ENCODE measurements at places on chromosomes 6 and 20. TPM values are rescaled to one million over a fixed set of nuclear protein-coding genes. Genes with fewer than 3 reads are reported as not detected.

GRCh38 chr6:110341663-110342596 is 16.2 kb downstream of the METTL24 start:
- no peak for DNase-seq
- H3K36me3 ChIP-seq: no peaks in the 10 kb centered on the region
- no peaks in the 10 kb centered on the region for H3K27me3 ChIP-seq
- H3K4me3 ChIP-seq: no peak overlapping the region
- H3K4me1 ChIP-seq: no peaks in the 10 kb centered on the region

GRCh38 chr6:41581381-41581991 is 35.3 kb downstream of the FOXP4 start:
- H3K27me3 ChIP-seq: no peaks in the 10 kb centered on the region
- peaks cover 67% of the 10 kb centered on the region for H3K4me1 ChIP-seq
- H3K36me3 ChIP-seq: no peaks in the 10 kb centered on the region
- no peak overlapping the region for H3K4me3 ChIP-seq

TMEM244 gene
- not detected for total RNA-seq

GRCh38 chr6:13398069-13398381 is 69.7 kb upstream of the TBC1D7 start:
- H3K4me3 ChIP-seq: peak overlapping the region; percentile 35
- no peaks in the 10 kb centered on the region for H3K27me3 ChIP-seq
- peaks cover 49% of the 10 kb centered on the region for H3K4me1 ChIP-seq
- peak overlapping the region; percentile 76 for H3K27ac ChIP-seq
- H3K36me3 ChIP-seq: no peaks in the 10 kb centered on the region

RBM24 gene
- total RNA-seq: 0.72 TPM

SMIM8 gene
- 5.3 TPM for total RNA-seq

DNA sequence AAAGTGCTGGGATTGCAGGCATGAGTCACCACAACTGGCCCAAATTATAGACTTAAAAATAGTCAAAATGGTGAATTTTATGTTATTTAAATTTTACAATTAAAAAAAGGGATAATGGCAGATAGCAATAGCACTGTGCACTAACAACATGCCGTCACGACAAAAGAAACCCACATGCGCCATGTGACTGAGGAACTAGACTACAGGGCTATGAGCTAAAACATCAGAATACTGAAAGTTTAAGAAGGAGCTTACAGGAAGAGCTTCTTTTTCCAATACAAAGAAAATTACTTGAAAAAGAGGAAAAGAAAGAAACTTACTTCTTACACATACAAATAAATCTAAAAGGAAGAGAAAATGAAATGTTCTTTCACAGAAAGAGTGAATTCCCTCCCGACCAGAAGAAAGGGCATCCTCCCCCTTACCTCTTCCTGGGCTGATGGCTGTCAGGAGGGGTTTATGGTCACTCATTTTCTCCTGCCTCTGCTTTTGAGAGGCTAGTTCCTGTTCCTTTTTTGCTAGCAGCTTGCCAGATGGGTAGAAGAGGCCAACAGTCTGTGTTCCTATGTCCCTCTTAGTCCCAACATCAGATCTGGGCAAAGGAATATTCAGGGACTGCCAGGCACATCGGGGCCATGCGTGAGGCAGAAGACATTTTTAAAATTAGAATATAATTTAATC is 54.5 kb downstream of the DZANK1 start:
- no peak overlapping the region for H3K4me3 ChIP-seq
- H3K27ac ChIP-seq: no peak overlapping the region
- no peaks in the 10 kb centered on the region for H3K27me3 ChIP-seq

TINAG gene
- total RNA-seq: not detected

GRCh38 chr6:142881761-142882160 is 63.2 kb downstream of the HIVEP2 start:
- no peaks in the 10 kb centered on the region for H3K27me3 ChIP-seq
- no peak for DNase-seq
- H3K4me3 ChIP-seq: no peak overlapping the region
- 0 out of 2 replicates have a peak, but pooled peaks cover 3% of the 10 kb centered on the region for H3K36me3 ChIP-seq
- no peak overlapping the region for H3K27ac ChIP-seq
- peaks cover 32% of the 10 kb centered on the region for H3K4me1 ChIP-seq

DNA sequence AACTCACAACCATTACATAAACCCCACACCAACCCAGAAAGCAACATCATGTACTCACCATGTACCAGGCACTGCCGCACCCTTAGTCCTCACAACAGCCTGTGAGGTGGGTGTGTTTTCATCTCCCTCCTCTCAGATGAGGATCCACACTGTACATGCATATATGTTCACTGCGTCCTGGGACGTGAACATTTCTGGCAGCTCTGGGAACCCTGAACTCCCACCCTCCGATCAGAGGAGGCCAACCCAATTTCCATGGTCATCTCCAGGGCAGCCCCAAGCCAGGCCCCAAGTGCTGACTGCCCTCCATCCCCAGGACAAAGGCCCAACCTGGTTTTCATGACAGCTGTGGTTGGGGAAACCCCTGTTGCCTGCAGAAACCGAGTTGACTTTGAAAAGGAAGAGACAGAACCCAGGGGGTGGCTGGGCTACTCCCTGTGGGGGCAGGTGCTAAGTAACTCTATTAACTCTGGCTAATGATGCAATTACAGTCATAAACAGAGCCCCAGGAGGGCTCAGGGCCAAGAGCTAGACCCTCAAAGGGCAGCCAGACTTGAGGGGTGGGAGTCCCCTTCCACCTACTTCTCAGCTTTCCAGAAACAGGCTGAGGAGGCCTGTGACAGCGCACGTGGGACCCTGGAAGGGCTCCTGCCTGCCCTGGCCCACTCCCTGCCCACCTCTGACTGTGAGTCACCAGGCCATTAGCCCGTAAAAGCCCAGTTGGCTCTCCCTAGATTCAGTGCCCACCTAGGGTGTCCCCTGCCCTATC is 2.6 kb downstream of the TFEB start:
- no peak overlapping the region for H3K27ac ChIP-seq
- 0 out of 2 replicates have a peak, but pooled peaks cover 13% of the 10 kb centered on the region for H3K4me1 ChIP-seq
- no peak for DNase-seq
- H3K4me3 ChIP-seq: no peak overlapping the region
- no peaks in the 10 kb centered on the region for H3K27me3 ChIP-seq

DNA sequence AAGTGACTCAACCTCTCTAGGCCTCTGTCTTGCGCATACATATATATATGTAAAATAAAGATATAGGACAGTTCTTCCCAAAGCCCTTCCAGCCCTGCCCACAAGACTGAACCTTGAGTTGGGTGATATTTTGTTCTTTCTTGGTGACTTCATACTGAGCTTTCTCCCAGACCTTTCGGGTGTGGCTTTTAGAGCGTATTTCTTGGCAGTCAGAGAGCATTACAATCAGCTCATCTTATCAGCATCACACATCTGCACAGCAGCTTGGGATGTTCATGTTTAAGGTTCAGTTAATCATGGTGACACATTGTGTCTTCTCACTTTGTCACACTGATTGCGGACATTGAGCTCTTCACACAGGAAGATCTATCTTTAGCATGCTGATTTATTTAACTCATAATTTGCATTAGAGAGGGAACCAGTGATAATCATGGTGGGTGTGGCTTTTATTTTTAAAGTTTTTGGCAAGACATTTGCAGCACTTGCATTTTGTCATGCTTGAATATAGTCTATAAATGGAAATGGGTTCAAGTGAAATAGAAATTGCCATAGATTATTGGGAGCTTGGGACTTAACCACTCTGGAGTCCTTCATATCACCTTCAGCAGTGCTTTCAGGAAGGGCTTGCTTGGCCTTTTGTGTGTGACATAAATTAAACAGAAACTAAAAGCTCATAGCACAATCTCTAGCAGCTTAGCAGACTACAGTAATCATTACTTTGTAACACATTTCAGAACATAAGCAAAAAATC is 8.3 kb downstream of the KIF3B start:
- H3K4me3 ChIP-seq: no peak overlapping the region
- no peak overlapping the region for H3K27ac ChIP-seq
- H3K27me3 ChIP-seq: no peaks in the 10 kb centered on the region
- no peaks in the 10 kb centered on the region for H3K36me3 ChIP-seq

DNA sequence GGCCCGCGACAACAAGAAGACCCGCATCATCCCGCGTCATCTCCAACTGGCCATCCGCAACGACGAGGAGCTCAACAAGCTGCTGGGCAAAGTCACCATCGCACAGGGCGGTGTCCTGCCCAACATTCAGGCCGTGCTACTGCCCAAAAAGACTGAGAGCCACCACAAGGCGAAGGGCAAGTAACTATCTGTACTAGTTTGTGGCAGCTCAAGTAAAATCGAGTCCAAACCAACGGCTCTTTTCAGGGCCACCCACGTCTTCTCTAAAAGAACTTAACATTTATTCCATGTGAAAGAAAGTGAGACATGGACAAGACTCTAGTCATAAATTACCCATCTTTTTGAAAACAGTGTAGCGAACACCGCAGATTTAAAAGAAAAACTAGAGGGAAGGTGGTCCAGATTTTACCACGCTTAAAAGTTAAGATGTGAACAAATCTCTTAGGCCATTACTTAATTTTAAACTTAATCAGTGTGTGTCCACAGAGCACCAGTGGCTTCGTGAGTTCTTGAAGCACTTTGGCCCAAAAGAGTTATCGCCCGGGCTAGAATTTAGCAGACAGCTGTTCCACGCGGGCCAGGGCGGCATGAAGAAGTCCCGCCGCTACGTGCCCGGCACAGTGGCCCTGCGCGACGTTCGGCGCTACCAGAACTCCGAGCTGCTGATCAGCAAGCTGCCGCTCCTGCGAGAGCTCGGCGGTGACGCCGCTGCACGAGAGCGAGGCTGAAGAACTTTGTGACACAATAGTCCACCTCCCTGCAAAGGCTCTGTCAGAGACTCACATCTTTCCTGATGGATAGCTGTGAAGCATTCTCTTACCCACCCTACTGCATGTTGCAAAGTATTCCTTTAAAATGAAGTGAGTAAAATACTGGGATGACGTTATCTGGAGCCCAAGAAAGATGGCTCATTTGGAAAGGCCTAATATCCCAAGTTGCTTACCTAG is 113.9 kb upstream of the PRSS16 start:
- peak; percentile 65 for DNase-seq
- H3K4me1 ChIP-seq: peaks cover 17% of the 10 kb centered on the region
- H3K4me3 ChIP-seq: peak overlapping the region; percentile 74

SLC22A2 gene
- total RNA-seq: not detected

DNA sequence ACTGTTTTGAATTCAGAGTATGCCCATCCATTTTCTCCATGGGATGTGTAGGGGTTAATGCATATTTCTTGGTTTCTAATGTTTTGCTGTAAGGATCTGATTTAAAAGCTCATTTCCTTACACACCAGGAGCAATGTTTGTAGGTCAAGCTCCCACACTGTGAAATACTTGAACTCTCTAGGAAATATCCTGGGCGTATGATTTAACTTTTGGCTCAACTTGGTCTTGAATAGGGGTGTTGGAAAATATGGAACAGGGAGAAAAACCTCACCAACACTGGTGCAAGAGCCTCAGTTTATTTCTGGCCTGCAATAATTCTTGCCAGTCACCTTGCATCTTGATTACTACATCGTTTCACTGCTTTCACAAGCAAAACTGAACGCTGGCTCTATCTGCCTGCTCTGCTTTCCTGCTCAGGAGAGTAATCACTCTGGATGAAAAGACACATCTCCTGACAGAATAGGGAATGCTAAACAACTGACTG is 25.1 kb upstream of the RFPL4B start:
- no peak for DNase-seq
- no peak overlapping the region for H3K27ac ChIP-seq
- H3K4me3 ChIP-seq: no peak overlapping the region
- 0 out of 2 replicates have a peak, but pooled peaks cover 4% of the 10 kb centered on the region for H3K4me1 ChIP-seq
- no peaks in the 10 kb centered on the region for H3K27me3 ChIP-seq

- no peaks in the 10 kb centered on the region for H3K4me1 ChIP-seq
- H3K4me3 ChIP-seq: no peak overlapping the region
- H3K27me3 ChIP-seq: peaks cover 2% of the 10 kb centered on the region
- no peak for DNase-seq
- H3K36me3 ChIP-seq: no peaks in the 10 kb centered on the region
Observed at GRCh38 chr20:49319208-49319809, 41.5 kb upstream of the ZNFX1 start.

DNA sequence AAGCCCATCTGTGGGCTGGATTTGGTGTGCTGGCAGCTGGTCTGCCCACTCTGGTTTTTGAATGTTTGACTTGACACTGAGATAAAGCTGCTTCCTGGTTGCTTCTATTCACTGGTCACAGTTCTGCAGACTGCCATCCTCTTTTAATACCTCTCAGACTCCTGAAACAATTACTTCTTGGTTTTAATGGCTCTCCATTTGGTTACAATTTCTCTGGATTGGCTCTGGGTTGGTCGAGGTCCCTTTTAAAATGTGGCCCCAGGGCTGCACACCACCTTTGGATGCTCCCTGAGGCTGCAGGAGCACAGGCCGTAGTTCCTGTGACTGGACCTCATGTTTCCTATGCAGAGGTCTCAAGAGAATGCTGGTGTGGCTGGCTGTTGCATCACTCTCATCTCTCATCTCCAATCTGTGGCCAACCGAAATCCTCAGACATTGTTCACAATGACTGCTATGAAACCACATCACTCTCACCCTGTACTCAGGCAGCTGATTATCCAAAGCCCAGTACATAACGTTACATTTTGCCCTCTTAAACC is 98.5 kb downstream of the INSM1 start:
- no peak for DNase-seq
- no peaks in the 10 kb centered on the region for H3K4me1 ChIP-seq
- no peak overlapping the region for H3K4me3 ChIP-seq
- H3K27me3 ChIP-seq: no peaks in the 10 kb centered on the region

GRCh38 chr6:82780334-82780733 is 285.3 kb downstream of the UBE3D start:
- H3K4me1 ChIP-seq: no peaks in the 10 kb centered on the region
- no peaks in the 10 kb centered on the region for H3K36me3 ChIP-seq
- H3K4me3 ChIP-seq: no peak overlapping the region
- H3K27me3 ChIP-seq: no peaks in the 10 kb centered on the region
- no peak overlapping the region for H3K27ac ChIP-seq
- DNase-seq: no peak

DNA sequence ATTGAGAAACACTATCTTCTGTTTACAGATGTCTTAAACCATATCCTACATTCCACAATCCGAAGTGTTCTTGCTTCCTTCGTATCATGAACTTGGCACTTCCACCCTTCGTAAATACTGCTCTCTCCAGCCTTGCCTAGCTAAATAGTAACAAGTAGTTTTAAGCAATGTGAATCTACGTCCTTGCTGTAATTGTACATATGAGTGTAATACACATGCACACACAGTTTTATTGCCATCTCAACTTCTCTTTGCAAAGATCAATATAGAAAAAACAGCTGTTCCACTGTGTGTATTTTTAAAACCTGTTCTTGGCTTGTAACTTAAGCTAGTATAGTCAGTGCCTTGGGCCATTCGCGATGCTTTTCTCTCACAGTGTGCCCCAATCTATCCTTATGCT is 1524.7 kb downstream of the GRIK2 start:
- H3K27ac ChIP-seq: no peak overlapping the region
- DNase-seq: no peak
- no peaks in the 10 kb centered on the region for H3K36me3 ChIP-seq
